ENCODE measurements at places on chromosomes 12 and 14. TPM values are rescaled to one million over a fixed set of nuclear protein-coding genes. Genes with fewer than 3 reads are reported as not detected.

The CHFR gene
- total RNA-seq, result 10.5 TPM

The SERPINA9 gene
- total RNA-seq, result not detected

The C12orf60 gene
- 1.6 TPM for total RNA-seq

The SSPN gene
- total RNA-seq, result 51.5 TPM

DNA sequence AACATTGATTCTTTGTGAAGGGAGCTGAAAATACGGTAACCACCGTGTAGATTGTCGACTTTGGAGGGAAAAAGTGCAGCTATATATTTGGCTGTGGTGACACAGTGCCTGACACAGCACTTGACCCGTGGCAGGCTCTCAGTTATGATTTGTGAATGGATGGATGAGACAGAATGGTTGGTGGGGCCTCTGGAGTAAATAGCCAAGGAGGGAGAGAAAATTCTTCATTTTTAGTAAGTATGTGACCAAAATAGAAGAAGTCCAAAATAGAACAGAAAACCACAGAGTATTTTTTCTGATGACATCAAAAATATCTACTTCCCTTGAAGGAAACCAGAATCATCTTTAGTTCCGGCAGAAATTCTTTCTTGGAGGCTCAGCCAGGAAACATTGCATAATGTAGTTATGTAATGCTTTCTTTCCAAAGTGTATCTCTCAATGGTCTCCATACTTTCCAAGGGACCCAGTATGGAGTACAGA is 82.0 kb upstream of the WSCD2 start:
- no peak for DNase-seq

DNA sequence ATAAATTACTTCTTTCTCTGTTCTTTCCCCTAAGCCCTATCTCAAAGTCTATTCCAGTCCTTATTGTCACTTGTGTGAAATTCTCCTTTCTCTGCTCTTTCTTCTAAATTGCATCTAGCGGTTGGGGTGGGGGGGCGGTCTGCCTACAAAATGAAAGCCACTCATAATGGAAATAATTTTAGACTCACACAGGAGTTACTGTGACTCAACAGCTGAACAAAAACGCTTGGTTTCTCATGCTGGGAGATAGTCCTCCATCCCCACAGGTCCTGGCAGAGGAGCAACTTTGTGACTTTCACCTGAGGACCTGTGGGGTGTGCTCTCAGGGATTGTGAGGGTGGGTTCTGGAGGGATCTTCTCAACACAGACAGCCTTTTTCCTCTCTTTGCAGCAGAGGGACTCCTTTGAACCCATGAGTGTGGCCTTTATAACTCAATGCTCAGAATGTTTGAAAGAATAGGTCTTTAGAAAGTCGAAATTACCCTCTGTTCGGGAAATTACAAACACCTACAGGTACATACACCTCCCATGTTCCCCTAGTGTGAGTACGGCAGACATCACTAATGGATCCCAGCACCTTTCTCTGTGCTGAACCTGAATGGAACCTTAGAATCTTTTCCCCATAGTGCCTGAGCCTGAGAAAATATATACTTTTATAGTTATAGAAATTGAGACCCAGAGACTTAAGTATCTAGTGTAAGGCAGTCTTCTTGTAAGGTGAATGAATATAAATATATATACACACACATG is 109.7 kb downstream of the CHST11 start:
- no peak for DNase-seq

GRCh38 chr12:115452751-115453281 is 768.8 kb upstream of the TBX3 start:
- DNase-seq, result no peak

DNA sequence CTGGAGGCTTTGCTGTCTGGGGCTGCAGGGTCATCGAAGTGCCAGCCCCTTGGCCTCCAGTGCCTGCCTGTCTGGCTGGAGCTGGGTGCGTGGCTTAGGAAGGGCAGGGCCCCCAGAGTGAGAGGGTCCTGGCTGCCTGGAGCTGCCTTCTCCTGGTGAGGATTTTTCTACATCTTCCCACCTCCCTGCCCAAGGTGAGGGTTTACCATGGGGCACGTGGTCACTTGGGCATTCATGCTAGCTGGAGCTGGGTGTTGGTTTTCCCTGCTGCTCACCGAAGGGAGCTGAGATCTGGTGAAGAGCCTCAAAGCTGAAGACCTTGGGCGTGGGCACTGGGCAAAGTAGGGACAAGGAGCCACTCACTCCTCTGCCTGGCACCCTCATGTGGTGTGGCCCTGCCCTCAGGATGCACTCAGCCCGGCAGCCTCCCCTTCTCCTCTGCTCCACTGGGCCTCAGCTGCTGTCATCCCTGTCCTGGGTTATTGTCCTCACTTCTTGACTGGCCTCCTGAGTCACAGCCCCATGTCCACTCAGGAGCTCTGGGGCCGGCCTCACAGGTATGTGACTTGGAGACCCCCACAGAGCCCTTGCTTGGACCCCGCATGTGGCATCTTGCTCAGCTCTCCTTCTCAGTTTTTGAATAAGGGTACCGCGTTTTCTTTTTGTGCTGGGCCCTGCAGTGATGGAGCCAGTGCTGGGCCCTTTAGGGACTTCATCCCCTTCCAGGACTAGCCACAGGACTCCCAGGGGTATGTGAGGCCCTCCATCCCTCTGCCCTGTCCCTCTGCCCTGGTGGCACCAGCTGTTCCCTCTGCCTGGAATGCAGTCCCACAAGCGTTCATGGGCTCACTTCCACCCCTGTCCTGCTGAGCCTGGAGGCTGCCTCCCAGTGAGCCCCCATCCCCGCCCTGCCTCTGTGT is 1.6 kb downstream of the CEP170B start:
- peak; percentile 31 for DNase-seq

GRCh38 chr14:68137704-68138619 is 318.4 kb downstream of the RAD51B start:
- no peak for DNase-seq

GRCh38 chr14:57502586-57503254 is 9.1 kb upstream of the CCDC198 start:
- peak; percentile 45 for DNase-seq

DNA sequence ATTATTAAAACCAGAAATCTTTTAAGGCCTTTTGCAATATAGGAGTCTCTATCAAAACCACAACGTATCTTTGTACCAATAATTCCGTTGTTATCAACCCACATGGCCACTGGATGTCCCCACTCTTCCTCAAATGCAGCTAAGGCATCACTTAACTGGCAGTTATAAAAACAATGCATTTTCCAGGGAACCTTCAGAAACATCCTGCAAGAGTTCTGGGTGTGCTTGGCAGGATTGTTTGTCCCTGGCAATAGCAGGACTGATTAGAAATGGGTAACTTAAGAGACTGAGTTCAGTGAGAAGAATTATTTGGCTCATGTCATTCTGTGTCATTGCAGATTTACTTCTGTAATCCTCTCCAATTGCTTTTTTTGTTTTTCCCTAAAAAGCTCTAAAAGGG is 112.0 kb downstream of the SLC15A5 start:
- peak; percentile 38 for DNase-seq

DNA sequence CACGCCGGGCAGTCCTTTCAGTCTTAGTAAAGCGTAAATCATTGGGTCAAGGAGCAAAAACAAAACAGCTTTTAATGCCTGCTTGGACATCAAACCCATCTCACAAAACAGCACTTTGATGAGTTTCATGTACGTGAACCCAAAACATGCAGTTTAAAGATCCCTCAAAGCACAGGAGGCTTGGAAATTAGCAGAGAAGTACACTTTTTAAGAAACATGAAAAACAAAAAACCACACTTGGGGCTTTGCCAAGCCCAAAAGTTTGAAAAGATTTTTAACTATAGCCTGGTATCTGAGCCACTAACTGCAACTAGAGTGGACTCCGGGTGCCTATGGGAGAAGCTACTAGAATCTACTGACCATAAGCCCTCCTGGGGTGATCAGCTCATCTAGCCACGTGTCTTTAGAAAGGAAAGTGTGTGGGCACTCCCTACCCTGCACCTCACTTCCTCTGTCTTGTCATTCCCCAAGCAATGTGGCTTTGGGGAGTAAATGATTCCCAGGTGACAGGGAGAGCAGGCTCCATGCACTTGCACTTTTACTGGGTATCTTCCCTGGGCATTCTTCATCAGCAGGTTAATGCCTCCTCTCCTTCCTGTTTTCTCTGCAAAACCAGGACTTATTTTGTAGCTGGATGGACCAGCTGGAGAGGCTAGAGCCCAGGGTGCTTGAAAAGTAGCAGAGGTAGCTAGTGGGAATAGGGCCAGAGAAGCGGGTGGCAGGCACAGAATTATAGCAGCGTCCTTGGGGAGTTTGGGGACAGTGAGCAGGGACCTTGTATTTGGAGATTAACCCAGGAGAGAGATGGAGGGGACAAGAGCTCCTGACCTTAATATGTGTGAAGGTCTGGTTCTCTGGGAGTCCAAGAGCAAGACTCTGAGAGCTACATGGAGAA is 339.3 kb downstream of the BCL11B start:
- DNase-seq, result no peak

- DNase-seq, result no peak
Measured at GRCh38 chr12:53539526-53539925, 32.2 kb upstream of the NPFF start.

- peak; percentile 64 for DNase-seq
Measured at GRCh38 chr14:80211153-80212022, at the start of gene DIO2. TSS of gene DIO2 (minus strand) at chr14:80211504. CDS start at chr14:80211472, 32 bp downstream.

GRCh38 chr12:107144990-107145389 is 51.6 kb upstream of the CRY1 start:
- no peak for DNase-seq

DNA sequence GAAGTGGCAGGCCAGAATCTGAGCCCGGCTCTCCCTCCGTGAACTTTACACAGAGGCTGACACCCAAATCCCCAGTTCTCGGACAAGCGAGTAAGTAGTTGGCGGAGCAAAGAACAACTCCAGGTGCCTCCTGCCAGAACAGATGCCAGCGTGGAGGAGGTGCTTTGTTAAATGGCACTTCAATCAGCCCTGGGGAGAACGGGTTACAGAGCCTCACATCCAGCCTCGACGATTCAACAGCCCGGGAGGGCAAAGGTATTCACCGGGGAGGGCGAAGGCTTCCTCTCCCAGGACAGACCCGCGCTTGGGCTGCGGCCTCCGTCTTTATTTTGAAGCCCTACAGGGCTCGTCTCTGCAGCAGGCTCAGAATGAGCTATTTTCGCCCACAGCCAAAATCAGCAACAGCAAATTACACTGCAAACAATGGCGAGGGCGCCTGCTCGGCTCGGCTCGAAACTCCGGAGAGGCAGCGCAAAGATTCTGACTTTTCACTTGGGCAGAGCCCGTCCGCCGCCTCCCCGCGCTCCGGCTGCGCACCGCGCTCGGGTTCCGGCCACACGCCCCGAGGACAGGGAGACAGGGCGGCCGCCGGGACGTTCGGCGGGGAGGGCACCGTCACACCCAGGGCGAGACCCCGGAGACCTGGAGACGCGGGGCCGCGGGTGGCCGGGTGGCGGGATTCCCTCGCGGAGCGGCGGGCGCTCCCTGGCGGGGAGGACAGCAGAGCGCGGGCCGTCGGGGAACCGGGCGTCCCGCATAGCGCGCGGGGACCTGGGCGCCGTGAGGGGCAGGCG is 811 bp downstream of the TMCC3 start:
- peak; percentile 72 for DNase-seq

- DNase-seq, result no peak
Measured at GRCh38 chr14:68692216-68692615, 100.7 kb downstream of the ZFP36L1 start.

DNA sequence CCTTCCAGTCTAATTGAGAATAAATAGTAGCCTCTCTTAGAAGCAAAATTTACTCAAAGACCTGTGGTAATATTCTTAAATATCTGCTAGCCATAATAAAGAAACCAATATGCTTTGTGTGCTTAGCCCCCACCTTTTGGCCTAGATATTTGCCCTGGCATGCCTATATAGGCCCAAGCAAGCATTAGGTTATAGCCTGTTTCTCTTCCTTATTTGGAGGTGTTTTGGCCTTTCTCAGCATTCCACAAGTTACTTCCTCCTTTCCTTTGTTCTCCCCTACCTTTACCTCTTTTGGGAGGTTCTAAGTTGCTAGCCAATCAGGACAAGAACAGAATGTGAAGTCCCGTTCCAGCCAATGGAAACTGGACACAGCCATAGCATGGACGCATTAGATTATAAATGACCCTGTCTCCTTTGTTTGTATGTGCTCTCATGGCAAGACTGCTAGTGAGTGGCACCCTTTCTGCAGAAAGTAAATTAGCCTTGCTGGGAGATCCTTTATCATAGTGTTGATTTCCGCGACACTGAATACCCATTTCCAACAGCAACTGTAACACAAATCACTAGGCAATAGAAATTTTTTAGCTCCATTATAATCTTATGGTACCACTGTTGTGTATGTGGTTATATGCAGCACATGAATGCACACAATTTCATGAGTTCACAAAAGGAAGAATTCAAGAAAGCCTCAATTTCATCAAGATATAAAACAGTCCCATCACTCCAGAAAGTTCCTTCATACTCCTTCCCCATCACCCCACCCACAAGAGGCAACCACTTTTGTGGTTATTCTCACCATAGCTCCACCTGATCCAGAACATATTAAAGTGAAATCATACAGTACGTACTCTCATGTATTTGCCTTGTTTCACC is 37.6 kb downstream of the CEP83 start:
- DNase-seq, result no peak

DNA sequence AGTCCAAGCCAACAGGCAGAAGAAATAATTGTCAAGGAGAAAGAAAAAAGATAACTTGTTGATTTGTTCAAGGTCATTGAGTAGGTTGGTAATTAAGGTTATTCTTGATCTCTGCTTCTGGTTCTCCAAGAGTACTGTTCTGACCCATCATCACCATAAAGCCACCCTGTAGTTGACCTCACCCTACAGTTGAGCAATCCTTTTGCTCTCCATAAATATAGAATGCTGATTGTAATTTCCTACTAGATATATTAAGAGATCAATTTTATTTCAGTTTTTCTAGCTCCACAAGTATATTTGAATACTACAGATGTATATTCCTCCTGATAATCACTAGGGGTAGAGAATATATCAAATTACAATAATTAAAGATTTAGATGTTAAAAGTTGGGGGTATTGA is 350.5 kb upstream of the PDE3A start:
- DNase-seq, result no peak

DNA sequence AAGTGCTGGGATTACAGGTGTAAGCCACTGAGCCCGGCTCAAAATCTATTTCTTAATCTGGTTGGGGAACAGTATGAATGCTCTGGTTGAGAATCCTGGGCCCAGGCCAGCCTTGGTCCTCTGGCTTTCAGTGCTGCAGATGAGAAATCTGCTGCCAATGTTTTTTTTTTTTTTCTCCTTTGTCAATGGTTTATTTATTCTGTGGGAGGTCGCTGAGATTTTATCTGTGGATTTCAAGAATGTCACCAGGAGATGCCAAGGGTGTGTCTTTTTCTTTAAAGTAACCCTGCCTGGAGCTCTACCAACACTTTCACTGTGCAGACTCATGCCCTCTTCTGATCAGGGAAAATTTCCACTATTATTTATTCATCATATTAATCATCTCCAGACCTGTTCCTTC is 3.6 kb downstream of the SLC25A29 start:
- no peak for DNase-seq

DNA sequence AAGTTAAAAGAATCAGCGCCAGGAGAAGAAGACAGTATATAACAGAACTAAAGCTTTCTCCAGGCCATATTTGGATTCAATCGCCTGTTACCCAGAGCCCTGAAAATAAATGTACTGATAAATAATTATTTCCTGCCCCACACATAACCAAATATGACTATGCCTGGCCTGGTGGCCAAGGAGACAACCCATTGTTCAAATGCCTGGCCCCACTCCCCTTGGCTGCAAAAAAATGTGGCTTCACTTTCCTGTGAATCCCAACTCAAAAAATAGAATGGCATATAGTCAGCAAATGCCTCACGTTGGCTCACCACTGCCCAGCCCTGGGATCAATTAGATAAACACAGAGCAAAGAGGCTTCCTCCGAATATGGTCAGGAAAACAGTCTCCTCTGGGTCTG is 472.1 kb downstream of the BCL11B start:
- no peak for DNase-seq

- DNase-seq, result no peak
Measured at GRCh38 chr14:49960453-49960852, 67.6 kb downstream of the ARF6 start.

Data from Right ventricle myocardium superior (tissue), 1 donor.